ENCODE measurements at places on chromosomes 1 and 21.

GRCh38 chr1:93080179-93080823 lies 1.2 kb downstream of the MTF2 start:
- no peak for DNase-seq

DNA sequence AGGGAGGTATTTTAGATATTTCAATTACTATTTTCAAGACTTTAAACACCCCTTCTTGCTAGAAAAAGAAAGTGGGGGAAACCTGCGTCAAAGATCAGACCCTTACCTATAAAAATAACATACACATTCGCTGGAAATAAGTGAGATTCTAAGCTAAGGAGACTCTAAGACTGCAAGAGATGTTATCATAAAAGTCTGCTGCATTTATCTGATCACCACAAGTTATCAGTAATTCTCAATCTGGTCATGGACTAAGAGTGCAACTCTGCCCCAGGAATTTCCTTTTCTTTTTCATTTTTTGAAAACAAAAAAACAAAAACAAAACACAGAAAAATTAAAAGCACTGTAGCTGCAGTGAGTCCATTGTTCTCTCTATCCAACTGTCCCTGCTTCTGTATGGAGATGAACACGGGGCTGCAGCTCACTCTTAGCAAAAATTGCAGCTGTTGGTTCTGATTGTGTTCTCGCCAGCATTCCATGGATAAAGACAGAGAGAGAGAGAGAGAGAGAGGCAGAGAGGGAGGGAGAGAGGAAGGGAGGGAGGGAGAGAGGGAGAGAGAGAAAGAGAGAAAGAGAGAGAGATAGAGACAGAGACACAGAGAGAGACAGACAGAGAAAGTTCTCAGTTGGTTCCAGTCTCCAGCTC lies 14.1 kb downstream of the XKR8 start:
- DNase-seq: no peak

DNA sequence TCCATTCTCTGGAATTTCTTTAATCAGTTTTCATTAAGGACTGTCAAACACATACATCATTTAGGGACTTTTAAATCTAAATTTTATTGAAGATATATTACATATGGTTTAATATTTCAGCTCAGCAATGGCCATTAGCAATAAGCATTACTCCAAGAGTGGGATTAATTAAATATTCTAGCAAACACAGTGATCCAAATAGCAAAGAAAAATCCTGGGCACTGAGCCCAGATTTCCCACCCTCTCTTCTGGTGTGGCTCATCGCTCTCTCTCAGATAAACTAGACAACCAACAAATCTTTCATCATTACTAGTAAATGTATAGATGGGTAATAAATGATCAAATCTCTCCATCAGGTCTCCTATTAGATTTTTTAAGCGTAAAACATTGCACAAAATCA lies 53.5 kb upstream of the FOXD3 start:
- DNase-seq: no peak

- no peak for DNase-seq
Observed at GRCh38 chr1:20956272-20956671, 169.2 kb upstream of the HP1BP3 start.

DNA sequence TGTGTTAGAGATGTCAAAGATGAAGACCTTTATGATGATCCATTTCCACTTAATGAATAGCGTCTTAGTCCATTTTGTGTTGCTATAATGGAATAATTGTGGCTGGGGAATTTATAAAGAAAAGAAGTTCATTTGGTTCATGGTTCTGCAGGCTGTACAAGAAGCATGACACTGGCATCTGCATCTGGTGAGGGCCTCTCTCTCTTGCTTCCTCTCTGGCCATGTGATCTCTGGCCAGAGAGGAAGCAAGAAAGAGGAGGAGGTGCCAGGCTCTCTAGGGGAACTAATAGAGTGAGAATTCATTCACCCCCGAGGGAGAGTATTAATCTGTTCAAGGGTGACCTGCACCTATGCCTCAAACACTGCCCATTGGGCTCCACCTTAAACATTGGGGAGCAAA lies 242.8 kb downstream of the DISC1 start:
- no peak for DNase-seq

DNA sequence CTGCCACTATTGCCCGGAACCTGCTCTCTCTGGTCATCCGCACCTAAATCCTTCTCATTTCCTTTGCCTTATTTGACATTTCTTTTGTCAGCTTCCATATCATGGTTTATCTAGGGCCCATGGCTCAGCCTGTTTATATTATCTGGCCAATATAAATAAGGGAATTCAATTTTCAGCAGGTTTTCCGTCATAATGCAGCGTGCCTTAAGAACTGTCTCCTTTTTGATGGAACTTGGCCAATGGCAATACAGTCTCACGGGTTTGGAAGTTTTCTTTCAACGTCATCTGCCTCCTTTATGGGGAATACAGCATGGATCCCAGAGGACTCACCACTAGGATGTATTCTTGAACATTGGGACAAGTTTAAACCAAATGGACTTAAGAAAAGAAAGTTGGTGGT lies 77.8 kb upstream of the KIAA0040 start:
- DNase-seq: no peak

DNA sequence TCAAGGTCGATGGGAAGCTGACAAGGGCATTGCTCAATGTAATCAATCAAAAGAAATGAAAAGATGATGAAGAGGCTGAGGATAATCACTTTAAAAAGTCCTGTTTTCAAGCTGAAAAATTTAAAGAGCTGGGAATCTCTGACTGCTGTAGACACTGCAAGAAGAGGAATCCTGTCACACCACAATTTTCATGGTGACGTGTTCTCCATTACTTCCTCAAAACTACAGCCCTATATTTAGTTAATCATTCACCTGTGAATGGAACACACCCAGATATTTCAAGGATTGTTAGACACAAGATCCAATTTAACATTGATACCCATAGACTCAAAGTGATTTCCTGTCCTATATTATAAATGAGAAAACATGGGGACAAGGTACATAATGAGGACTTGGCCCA lies 1048.3 kb downstream of the AMY1C start:
- no peak for DNase-seq
